Activated CD4-positive, alpha-beta T cell treated with anti-CD3 and anti-CD28 coated beads for 36 hours (primary cell): ENCODE measurements at places on chromosomes 1 and 21. TPM values are rescaled to one million over a fixed set of nuclear protein-coding genes. Genes with fewer than 3 reads are reported as not detected.

DNA sequence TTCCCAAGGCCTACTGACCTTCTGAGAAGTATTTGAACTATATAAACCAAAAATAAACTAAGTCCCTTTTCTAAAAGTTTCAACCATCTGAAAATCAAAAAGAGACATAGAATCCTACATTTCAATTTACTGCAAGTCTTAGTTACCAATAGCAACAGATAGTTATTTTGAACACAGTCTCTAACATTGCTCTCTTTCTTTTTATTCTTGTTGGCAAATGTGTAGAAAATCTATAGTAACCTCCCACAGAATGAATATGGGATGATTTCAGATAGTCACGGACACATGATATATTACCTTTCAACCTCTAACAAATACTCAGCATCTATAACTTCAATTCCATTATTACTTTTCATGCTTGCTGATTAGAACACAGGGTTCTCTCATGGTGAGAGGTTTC, 68.9 kb upstream of the RAB3GAP2 start:
- peaks cover 9% of the 10 kb centered on the region for H3K27me3 ChIP-seq
- H3K36me3 ChIP-seq: no peaks in the 10 kb centered on the region
- H3K27ac ChIP-seq: no peak overlapping the region
- no peaks in the 10 kb centered on the region for H3K4me1 ChIP-seq
- H3K4me3 ChIP-seq: no peak overlapping the region

GRCh38 chr1:202659541-202659940, 50.7 kb downstream of the SYT2 start:
- no peak overlapping the region for H3K27ac ChIP-seq
- H3K4me1 ChIP-seq: no peaks in the 10 kb centered on the region
- H3K4me3 ChIP-seq: no peak overlapping the region
- no peak for DNase-seq

DNA sequence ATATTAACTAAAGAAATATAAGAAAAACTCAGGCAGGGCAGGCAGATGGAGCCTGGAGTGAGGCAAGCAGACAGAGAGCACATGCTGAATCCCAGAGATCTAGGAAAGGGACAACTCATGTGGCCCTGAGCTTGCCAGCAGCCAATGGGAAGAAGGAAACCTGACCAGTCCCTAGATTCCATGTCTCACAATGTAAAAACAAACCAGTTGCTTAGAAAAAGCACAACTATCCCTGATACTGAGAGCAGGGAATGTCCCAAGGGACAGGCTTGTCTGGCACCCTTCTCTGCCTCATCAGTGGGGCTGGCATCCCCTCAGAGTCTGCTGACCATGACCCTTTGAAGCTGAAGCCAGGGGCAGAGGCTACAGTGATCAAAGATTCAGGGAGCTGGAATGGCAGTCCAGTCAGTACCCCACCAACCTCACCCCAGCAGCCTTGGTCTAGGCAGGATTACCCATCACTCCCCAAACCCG, 27.8 kb downstream of the HSPG2 start:
- H3K27me3 ChIP-seq: no peaks in the 10 kb centered on the region
- H3K27ac ChIP-seq: peak overlapping the region; percentile 87

DNA sequence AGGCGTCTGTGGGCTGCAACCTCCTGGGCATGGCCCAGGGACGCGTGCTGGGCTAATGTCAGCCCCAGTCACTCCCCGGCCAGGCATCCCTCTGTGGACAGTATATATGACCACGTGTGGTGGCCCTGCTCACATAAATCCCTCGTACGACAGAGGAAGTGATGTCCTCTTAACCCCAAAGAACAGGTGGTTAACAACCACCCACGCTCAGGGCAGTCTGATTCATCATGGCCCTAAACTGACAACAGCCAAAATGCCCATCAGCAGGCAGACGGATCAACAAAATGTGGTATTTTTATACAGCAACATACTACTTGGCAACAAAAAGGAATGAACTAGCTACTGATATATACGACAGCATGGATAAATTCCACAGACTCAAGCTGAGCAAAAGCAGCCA, 51.0 kb downstream of the ECE1 start:
- no peaks in the 10 kb centered on the region for H3K27me3 ChIP-seq
- H3K36me3 ChIP-seq: peaks cover 65% of the 10 kb centered on the region
- no peak for DNase-seq

Gene AADACL4
- not detected for total RNA-seq

Gene NBPF20
- total RNA-seq: 1.5 TPM

Gene C1orf226
- 0.16 TPM for total RNA-seq

Gene GBP7
- not detected for total RNA-seq

Gene IFI44
- 43.1 TPM for total RNA-seq

Gene CYYR1
- total RNA-seq: not detected

Gene LCE3B
- total RNA-seq: not detected

Gene RHD
- total RNA-seq: not detected

Gene DIO1
- total RNA-seq: not detected

Gene DSCAM
- total RNA-seq: not detected
